ENCODE measurements at places on chromosomes 5 and 9.

GRCh38 chr9:97755618-97756267 lies 58.6 kb upstream of the XPA start:
- DNase-seq, result no peak

DNA sequence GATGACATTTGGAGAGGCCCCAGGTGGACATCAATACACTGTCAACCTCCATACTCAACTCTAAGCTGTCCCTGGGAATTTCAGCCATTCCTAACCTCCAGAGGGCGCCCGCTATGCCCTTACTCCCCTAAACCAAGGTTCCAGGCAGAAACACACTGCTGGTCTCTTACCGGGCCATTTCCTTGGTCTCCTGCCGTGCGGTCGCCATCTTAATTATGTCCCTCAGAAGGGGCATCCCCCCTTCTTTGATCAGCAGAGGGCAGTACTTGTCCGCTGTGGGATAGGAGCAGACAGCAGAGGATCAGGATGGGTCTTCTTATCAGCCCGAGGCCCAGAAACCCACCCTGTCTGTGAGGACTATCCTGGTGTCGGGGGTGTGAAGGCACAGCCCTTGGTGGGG lies 9.3 kb upstream of the ZDHHC12 start:
- no peak for DNase-seq

- DNase-seq, result no peak
These were observed 69.9 kb downstream of the INSYN2B start for GRCh38 chr5:169910393-169910792.

DNA sequence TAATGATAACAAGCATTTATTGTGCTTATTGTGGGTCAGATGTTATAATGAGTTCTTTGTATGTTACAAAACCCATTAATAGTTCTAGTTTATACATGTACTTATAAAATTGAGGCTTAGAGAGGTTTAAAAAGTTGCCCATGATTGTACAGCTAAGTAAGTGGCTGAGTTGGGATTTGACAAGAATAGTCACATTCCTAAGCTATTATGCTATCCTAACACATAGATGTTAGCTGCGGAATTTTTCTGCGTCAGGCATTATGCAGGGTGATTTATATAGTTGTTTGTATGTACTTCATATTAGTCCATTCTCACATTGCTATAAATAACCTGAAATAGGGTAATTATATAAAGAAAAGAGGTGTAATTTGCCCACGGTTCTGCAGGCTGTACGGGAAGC lies 12.5 kb downstream of the COMMD10 start:
- no peak for DNase-seq

DNA sequence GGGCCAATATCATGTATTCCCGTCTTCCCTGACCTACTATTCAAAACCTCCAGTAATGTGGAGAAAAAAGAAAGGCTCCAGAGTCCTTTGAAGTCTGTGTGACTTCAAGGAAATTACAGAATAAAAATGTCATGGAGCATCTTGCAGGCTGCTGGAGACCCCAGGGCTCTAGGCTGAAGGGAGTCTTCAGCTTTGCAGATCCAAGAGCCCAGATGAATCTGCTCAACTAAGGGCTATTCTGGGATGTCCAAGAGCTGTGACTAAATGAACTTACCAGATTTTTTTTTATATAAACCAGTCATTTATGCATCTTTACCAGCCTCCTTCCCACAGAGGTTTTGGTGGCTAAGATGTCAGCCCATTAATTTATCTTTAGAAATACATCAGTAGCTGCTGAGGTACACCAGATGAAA lies 167.3 kb downstream of the MUSK start:
- DNase-seq, result no peak

DNA sequence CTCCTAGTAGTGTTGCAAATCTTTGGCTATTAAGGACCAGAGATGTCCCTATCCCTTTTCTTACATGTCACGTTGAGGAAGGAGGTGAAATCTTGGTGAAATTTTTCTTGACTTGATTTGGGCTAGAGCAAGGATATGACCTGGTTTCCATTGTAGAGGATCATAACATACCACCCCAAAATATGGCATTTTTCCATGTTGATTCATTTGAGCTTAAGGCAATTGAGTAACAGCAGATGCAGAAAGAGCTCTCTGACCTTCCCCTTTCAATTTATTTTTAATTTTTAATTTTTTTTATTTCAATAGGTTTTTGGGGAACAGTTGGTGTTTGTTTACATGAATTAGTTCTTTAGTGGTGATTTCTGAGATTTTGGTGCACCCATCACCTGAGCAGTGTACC lies 61.2 kb upstream of the MAP1B start:
- no peak for DNase-seq

DNA sequence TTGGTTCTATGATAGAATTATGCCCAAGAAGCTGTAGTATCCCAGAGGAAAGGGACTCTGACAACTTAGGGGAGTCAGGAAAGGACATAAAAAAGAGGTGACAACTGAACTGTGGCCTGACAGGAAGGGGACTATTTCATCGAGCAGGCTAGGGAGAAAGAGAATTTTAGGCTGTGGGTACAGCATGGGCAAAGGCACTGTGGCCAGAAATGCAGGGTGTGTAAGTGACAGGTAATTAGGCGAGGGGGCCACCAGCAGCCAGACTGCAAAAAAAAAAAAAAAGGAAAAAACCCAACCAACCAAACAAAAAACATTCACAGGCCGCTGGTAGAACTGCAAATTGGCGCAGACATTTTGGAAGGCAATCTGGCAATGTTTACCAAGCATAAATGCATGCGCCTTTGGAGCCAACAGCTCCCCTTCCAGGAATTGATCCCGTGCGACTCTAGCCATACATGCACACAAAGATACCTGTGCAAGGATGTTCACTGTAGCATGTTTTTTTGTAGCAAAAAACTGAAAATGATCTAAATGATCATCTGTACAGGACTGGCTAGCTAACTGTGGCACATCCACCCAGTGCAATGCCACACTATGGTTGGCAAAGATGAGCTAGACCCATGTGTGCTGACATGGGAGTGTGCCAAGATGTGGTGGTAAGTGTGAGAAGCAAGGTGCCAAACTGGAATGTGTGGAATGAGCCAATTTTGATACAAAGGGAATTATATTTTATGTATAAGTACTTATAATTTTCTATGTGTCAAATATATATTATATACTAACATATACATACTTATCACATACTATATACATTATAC lies 1.1 kb downstream of the EIF4E1B start:
- DNase-seq, result no peak

GRCh38 chr5:115246361-115246991 lies 16.2 kb downstream of the PGGT1B start:
- no peak for DNase-seq

DNA sequence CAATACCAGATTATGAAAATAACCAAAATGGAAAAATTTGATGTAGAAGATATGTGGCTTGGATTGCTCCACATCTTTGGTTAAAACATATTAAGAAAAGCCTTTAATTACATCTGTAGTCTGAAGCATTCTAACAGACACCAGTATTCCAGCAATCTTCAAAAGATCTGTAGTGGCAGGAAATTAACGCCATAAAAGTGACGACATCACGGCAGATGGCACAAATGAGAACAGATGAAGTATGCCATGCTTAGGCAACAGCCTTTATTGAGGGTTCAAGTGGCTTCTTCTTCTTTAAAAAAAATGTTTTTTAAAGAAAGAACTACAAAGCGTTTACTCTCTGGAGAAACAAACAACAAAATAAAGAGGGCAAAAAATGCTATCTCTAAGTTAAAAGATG lies 164.2 kb downstream of the MEF2C start:
- no peak for DNase-seq

DNA sequence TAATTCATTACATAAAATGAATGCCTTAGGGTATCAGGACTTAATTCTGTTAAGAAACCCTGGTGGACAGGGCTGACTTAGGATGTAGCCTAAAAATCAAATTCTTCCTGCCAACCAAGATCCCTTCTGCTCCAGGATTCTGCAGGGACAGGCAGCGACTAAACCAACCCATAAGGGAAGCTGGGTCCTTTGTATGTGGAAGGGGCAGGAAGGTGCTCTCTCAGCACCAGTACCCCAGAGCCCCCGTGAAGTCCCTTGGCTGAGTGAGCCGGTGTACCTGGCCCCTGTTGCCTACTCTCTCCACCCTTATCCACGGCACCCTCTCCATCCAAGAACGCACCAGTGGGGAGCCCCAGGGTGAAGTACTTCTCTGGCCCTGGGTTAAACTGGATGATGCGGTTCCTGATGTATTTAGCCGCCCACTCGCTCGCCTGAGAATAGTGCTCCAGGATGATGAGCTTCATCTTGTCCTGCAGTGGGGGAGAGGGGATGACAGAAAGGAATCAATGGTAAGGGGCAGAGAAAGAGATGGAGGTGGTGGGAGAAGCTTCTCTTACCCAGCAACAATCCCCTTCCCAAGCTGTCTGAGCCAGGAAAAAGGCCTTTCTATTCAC lies 1.1 kb downstream of the GNPDA1 start:
- no peak for DNase-seq

DNA sequence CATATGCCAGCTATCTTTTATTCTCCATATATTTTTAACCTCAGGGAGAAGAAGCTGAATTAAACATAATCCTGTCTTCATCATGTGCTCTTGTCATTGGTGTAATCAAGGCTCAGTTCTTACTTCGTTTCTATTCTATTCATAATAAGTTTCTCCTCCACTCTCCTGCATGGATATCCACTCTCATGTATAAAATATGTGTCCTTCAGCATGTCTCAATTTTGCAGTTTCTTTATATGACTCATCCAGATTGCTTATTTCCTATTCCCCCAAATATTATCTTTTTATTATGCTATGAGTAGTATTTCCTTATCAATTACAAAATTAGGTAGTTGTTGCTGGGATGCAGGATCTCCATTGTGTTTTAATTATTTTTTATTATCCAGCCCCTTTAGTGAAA lies 643.7 kb upstream of the ACO1 start:
- no peak for DNase-seq

- DNase-seq, result no peak
These were observed 343.1 kb downstream of the OSTF1 start for GRCh38 chr9:75431375-75431774.

- no peak for DNase-seq
These were observed 1.4 kb downstream of the MCCC2 start for GRCh38 chr5:71588533-71588885.

DNA sequence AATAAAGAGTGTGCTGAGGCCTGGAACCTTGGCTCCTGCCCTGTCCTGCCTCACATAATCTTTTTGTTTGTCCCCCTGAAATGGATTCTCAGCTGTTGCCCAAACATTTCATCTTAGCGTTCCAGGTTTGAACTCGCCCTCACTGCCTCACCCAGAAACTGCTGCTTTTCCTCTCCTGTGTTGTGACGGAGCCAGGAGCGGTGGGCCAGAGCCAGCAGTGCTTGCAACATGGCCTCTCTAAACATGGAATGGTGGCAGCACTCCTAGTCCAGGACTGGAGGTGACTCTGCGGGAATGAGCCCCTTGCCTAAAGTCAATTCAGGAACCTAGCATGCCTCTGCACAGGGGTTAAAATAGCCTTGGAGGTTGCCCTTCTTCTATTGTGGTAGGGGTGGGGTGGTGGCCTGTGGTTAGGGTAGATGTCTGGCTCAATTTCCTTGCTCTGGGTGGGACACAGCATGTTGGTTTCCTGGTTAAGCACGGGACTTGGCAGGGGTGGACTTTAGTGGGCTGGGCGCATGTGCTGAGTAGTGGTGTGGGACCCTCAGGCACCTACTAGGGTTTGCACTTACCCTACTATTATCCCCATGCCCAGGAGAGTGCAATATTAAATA lies 101.6 kb downstream of the SLC25A46 start:
- no peak for DNase-seq

- no peak for DNase-seq
These were observed 31.1 kb downstream of the TRIO start for GRCh38 chr5:14174230-14174636.

DNA sequence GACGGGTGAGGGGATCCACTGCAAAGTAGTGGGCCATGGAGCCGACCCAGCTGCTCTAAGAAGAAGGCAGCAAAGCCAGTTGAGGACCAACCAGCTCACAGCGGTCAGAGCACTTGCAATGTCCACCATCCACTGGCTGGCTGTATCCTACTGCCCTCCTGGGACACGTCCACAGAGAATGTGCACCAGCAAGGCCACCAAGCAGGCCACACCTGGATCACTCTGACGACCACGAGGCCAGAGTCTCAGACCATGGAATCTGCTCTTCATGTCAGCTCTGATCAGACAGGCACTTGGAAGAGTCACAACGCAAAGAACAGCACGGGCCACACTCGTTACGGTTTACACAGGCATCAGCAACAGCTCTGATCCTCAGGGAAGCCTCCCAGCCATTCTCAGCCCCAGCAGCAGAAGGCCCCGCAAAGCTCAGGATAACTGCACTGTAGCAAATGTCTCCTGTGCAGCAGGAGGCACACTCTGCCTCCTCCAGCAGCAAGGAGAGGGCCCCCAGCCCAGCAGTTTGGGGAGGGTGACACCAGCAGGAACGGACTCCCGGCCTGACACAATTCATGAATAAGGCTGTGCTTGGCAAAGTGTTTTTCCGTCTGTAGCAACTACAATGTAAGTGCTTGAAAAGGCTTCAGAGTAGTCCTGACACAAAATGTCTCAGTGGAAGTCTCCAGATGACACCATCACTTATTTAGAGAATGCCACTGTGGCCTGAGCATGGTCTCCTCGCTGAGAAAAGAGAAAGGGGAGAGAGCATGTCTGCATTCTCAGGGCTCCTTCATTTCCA lies 15.7 kb downstream of the SEMA4D start:
- DNase-seq, result no peak

- no peak for DNase-seq
These were observed 141.0 kb downstream of the OLFM1 start for GRCh38 chr9:135228345-135228982.

- no peak for DNase-seq
These were observed 356.1 kb downstream of the TRIM32 start for GRCh38 chr9:117043159-117043558.

DNA sequence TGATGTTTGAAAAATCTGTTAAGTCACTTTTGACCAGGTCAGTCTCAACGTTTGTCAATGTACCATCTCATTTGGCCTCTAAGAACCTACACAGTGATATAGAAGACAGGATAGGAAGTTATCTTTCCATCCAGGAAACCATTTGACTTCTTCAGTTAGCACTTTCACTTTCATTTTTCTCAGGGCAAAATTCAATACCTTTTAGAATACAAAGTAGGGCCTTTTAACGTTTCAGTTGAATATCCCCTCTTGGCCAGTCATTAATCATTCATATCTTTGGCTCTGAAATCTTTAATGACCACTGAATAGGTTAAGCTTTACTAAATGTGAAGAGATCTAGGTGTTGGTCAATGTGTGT lies 101.1 kb upstream of the GNAQ start:
- no peak for DNase-seq

GRCh38 chr9:124279531-124280175 lies 21.9 kb downstream of the NEK6 start:
- DNase-seq, result no peak

GRCh38 chr5:108749128-108749861 lies 1.6 kb downstream of the FER start:
- no peak for DNase-seq

DNA sequence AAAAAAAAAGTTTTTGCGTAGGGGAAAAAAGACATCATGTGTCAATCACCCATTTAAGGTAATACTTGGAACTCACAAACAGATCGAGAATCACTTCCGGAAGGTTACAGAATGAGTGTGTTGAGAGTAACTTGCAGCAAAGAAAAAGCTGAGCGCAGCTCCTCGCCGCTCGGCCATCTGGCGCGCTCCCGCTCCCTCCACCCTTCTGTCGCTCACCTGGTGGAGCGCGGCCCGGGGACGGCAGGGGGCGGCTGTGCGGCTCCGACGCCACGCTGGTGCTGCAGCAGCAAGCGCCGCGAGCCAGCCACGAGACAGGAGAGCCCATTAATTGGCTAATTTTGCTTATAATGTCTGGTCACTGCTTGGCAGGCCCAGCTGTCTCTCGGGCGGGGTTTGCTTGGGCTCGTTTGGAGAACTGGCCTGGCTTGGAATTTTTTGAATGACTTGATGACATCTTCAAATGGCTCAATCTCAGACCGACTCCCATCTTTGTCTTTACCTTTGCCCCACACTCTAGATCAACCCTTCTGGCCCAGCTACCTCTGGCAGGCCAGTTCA lies 601.8 kb downstream of the CCDC171 start:
- no peak for DNase-seq
